CMK (cell line): ENCODE measurements at places on chromosomes 12 and 14.

GRCh38 chr12:45839917-45840316 is 110.4 kb downstream of the ARID2 start:
- DNase-seq: no peak

DNA sequence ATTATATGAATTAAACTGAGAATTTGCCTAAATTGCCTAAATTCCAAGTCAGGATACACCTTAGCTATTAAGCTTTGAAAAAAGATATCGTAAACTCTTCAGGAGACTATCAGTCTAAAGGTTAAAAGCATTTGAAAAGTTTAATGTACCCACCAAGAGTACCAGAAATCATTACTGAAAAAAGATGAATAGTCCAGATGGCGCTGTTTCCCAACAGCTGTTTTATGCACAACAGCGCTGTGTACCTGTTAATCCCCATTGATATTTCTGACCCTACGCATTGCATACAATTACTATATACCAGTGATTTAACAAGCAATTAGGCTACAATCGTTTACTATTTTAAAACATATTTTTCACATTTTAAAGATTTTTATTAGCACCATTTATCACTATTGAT is 185.0 kb downstream of the PLCZ1 start:
- no peak for DNase-seq

DNA sequence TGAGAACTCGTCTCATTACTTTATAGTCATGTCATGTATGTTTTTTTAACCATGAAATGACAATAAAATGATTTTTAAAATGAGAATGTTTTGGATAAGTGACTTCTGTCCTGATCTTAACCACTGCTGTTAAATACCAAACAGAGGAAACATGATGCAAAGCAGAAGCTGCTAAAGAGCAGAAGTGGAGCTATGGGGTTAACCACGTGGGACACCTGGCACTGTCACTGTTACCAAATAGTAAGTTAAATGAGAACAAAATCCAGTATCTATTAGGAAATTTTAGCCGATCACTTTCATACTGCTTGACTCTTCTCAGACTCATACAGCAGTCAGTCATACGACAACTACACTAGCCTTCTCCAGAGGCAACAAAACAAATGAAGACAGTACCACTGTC is 82.4 kb downstream of the SCAF11 start:
- DNase-seq: no peak

- DNase-seq: no peak
Measured at GRCh38 chr12:127388985-127389384, 878.0 kb upstream of the TMEM132C start.

DNA sequence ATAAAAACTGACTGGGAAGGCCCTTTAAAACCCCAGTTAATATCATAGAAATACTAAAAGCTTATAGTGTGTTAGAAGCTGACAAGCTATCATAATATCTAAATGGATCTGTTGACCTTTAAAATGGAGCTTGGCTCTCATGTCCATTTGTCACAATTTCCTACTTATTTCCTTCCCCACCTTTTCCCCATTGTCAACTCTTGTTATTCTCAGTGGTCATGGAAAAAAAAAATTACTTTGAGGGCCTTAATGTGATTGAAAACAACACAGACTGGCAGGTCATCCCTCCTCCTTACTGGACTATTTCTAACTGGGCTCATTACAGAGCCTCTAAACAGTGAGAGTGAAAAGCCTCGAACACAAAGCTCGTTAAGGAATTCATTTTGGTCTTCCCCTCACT is 13.7 kb upstream of the WNK1 start:
- DNase-seq: no peak

GRCh38 chr14:95326987-95327386 is 7.3 kb upstream of the CLMN start:
- no peak for DNase-seq

- DNase-seq: no peak
Measured at GRCh38 chr12:123264642-123265041, 7.0 kb downstream of the CDK2AP1 start.

DNA sequence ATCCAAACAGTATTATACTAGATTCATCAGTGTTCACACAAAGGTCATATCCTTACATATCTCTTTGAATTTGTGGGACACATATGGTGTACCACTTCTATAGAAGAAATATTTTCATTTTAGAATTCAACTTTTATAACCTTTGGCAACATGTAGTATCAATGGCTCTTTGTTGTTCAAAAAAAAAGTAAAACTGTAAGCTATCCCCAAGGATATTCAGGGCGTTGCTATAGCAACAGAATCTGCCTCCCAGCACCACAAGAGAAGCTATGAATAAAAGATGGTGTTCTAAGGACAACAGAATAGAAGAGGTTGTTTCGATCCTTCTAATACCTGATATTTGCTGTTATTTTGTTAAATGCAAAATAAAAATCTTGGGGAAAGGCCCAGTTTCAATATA is 139.3 kb downstream of the BRMS1L start:
- no peak for DNase-seq
